Cerebellum (tissue), 4 donors: ENCODE measurements at places on chromosomes 7 and 10.
A peak's percentile ranks its signal among the peaks of the same experiment; 100 is the strongest.

DNA sequence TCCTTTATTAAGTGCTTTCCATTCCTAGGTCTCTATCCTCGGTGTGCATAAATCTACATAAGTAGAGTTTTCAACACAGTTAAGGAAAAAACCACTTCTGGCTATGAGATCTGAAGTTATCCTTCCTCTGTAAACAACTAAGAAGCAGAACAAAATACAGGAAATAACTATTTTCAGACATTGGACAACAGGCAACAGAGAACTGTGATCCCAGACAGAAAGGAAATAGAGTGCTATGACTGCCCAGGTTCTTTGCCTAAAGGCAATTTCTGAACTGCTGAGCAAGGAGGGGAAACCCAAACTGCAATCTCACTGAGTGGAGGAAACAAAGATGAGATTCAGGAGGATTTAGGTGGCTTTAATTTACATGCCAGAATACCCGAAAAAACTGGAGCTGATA, 285.4 kb downstream of the SNX13 start:
- no peak for DNase-seq

DNA sequence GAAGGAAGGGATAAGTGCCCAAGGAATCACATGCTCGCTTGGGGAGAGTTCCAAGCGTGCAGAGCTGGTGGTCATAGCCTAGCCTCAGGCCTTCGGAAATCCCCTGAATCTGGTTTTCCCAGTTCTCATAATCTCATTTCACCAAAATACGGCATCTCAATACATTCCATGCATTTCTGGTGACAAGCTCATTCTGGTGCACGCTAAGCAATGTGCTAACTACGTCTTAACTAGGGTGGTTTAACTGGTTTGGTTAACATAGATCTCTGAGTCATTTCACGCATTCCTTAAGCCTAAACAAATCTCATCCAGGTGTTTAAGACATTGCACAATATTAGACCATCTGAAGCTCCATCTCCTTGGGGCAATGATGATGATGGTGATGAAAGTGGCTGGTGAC, 72.9 kb upstream of the STEAP1B start:
- no peak for DNase-seq

DNA sequence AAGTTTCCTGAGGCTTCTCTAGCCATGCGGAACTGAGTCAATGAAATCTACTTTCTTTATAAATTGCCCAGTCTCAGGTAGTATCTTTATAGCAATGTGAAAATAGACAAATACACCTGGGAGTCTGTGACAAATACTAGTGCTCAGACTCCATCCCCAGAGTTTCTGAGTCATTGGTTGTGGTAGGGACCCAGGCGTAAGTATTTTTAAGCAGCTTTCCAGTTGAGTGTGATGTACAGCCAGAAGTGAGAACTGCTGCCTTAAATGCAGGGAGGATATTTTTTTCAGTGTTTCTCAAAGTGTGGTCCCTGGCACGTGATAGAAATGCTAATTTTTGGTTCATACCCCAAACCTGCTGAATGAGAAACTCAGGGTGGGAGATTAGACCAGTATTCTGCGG, 121.7 kb downstream of the SORCS3 start:
- no peak for DNase-seq

DNA sequence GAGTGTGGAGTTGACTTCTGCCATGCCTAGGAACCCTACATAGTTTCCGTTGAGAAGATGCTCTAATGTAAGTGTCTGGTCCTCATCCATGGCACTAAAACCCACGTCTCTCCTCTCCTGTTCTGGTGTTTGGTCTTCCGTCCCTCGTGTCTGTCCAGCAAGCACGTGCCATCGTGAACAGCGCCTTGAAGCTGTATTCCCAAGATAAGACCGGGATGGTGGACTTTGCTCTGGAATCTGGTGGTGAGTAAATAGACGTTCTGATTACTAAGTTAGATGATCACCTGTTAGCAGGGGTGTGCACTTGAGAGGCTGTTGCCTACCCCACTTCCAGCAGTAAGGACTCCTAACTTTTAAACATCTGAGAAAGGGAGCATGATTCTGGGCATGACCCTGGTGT, 15.1 kb upstream of the GET4 start:
- DNase-seq = no peak

- DNase-seq = no peak
Observed at GRCh38 chr10:37643187-37643586, 214.2 kb downstream of the ZNF248 start.

DNA sequence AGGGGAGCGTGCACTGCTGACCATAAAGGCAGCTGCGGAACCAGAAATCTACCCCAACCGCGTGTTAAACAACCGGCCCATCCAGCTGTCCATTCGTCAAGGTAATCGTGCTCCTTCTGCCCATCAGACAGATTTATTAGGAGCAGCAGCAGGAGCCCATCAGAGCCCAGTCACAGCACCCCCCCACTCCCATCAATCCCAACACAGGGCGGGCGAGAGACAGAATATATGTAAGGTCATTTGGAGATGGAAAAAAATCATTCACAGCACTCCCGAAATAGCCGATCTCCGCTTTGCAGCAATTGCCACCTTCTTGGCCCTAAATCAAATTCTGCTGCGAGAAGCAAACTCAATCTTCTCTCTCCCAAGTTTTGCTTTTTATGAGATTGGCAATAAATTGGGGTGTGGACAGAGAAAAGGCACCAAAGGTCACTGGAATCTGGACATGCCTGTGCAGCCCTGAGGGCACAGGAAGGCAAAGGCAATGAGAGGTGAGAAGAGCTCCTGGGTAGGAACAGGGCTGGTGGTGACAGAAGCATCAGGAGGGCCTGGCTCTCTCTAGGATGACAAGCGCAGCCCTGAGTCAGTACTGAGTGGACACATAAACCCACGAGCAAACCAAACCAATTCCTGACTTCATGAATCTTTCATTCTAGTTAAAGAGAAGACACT, 145.0 kb upstream of the ZMIZ1 start:
- DNase-seq = no peak

GRCh38 chr7:30074422-30075030, 46.3 kb downstream of the PLEKHA8 start:
- DNase-seq = peak; percentile 45

DNA sequence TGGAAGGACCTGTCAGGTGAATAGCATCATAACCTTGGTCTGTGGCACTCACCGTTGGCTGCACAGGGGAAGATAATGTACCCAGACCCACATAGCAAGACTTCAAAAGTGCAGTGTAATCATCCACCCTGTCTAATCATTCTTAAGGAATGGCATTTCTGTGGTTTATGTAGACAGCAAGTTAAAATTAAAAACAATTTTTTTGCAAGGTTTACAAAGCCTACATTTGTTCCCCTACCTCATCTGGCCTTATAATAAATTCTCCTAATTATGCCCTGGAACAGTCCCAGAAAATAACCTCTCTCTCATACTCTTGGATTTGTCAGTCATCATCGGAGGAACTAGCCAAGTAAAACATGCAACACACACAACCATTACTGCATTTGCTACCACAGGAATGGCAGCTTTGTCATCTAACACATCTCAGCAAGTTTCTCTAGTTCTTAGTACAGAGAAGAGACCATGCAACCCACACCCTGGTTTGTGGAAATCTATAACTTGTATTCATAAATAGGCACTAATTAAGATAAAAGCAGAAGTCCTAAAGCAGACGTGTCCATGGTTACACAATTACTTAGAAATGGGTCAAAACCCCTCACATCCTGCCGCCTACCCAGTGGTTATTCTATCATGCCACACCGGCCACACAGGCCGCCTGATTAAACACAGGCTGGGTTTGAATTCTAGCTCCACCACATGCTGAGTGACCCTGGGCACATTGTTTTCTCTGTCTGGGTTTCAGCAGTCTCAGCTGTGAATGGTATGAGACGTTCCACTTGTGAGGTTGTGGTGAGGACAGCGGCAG, 19.1 kb downstream of the ABLIM1 start:
- no peak for DNase-seq

DNA sequence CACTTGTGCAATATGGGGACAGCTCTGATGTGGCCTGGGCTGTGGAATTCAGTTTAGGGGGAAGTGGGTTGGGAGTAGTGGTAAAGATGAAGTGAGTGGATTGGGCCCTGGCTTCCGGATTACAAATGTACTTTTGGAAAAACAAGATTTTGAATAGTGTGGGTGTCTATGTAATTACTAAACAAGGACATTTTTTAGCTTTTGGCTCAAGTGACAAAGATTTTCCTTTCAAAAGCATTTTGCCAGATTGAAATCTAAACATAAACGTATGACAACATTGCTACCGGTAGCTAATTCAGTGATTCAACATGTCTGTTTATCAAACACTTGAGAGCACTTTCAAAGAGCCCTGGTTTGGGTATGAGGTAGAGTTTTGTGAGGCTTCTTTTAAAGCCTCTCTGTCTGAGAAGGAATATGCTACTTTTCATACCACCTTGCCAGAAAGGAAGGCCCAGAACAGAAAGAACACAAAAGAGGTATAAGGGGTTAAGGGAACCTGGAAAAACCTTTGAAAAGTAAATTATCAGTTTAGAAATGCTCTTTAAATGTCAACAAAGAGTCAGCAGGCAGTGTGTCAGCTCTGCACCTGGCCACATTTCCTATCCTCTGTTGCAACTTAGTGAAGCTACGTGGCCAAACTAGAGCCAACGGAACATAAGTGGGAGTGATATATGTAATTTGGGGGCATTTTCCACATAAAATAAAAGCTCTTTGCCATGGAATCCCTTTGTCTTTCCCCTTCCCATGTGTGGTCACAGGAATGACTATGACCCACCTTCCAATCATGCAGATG, 516.1 kb downstream of the NRG3 start:
- DNase-seq = no peak

DNA sequence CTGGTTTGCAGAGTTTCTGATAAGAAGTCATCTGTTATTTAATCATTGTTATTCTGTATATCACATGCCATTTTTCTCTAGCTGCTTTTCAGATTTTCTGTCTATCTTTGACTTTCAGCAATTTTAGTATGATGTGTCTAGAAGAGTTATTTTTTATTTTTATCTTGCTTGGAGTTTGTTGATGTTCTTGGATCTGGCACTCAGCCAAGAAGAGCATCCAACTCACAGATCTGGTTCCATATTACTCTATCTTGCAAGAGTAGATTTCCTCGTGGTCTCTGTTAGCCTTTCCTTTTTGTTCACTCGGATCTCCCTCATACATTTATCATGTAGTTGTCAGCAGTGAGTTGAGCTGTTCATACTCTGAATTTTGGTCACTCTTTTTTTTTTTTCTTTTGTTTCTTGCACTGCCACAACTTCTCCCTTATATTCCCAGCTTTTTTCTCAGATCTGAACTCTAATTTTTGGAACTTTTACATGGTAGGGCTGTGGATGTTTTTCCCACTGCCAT, 54.8 kb upstream of the CALCR start:
- DNase-seq = no peak

DNA sequence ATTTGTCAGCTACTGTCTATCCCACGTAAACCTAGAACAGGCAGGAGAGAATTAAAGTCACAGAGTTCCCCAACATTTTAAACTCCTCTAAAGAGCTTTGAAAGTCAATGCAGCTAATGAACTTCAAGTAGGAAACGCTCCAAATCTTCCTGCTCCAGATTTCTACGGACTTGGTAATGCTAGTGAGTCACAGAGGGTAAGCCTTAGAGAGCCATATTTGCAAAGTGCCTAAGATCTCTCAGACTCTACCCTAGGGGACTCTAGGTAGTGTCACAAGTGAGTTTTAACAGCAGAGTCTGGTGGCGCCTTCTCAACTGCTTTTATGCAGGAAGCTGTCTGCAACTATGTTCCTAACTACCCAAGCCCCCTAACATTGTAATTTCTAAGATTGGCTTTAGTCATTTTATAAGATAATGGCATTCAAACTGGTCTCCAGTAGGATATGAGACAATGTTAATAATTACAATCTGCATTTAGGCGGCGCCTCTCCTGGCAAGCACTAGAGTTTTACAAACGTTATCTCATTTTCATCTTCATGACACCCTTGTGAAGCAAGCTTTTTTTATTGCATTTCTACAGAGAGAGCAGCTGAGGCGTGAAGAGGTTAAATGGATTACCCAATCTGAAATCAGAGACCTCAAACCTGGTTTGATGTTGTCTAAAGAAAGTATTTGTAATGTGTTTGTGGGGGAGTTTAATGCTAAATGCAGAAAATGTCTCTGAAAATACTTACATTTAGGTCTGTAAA, 22.0 kb upstream of the FZD1 start:
- no peak for DNase-seq
